ENCODE measurements at places on chromosomes 2 and 18.

- DNase-seq, result no peak
These were observed 7.9 kb upstream of the PDCL3 start for GRCh38 chr2:100554798-100555407.

- no peak for DNase-seq
These were observed 35.6 kb upstream of the SYT4 start for GRCh38 chr18:43312891-43313290.

- no peak for DNase-seq
These were observed 89.1 kb downstream of the ETAA1 start for GRCh38 chr2:67486041-67486796.

- no peak for DNase-seq
These were observed 1027.2 kb upstream of the ACVR2A start for GRCh38 chr2:146817613-146818012.

DNA sequence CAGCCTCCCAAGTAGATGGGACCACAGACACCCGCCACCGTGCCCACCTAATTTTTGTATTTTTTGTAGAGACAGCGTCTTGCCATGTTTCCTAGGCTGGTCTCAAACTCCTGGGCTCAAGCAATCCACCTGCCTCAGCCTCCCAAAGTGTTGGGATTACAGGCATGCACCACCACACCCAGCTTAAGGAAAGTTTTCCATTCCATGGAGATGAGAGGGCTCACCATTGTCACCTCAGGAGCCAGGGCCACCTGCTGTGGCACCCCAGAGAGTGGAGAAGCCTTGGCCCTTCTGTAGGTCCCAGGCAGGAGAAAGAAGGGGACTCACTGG lies 4.6 kb downstream of the SLC35F6 start:
- no peak for DNase-seq

- no peak for DNase-seq
These were observed 457.0 kb downstream of the METTL4 start for GRCh38 chr18:2114289-2114688.

All from NCI-H1694 treated with DMSO at 0.1 percent for 48 hours (cell line).